ENCODE measurements at places on chromosomes 7 and 10.

DNA sequence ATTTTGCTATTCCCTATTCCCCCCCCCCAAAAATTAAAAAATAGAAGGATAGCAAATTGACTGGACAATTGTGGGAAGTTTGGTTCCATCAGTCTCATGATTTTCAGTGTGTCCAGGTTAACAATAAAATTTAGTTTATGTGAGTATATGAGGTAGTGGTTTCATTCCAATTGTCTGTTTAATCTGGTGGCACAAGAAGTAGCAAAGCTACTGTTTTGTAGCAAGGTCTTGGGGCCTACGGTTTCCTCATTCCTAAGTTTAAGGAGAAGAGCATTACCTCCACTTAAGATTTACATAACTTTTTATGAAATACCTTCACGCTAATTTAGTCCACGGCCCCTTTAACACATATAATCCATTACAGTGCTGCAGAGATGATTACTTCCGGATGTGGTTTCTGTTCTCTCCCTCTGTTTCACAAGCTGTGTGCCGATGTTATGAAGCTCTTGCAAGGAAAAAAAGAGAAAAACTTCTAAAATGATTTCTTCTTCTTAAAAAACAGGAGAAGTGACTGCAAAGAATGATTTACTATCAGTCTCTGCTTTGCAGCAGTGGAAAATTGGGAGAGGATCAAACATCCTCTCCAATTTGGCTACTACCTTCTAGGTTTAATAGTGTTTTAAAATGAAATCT, 32.7 kb upstream of the NPVF start:
- DNase-seq = no peak

DNA sequence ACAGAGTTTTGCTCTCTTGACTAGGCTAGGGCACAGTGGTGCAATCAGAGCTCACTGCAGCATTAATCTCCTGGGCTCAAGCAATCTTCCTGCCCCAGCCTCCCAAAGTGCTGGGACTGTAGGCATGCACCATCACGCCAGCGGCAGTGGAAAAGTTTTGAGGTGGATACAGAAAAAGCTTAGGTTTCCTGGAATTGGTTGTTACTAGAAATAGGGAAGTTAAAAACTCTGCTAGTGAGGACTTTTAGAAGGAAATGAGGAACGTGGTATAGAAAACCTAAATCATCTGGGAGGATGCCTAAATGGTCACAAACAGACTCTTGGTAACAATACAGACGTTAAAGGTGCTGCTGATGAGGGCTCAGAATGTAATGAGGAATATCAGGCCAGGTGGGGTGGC, 10.9 kb upstream of the SNX8 start:
- no peak for DNase-seq

DNA sequence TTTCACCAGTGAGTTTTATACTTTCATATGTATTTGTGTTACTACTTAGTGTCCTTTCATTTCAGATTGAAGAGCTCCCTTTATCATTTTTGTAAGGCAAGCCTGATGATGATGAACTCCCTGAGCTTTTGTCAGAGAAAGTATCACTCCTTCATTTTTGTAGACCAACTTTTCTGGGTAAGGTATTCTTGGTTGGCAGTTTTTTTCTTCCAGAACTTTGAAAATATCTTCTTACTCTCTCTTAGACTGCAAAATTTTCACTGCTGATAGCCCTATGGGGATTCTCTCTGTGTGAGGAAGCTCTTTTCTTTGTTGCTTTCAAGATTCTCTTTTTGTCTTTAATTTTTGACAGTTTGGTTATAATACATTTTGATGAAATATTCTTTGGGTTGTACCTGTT, 35.7 kb downstream of the CCDC7 start:
- DNase-seq = no peak

GRCh38 chr10:88110355-88110754, 246.9 kb downstream of the PTEN start:
- DNase-seq = no peak

- DNase-seq = no peak
These were observed 591.1 kb downstream of the TNS3 start for GRCh38 chr7:46990761-46991160.

GRCh38 chr10:59037018-59037389, 139.4 kb upstream of the PHYHIPL start:
- DNase-seq = no peak

Data from central memory CD8-positive, alpha-beta T cell (primary cell).